ENCODE measurements at places on chromosomes 2 and 18.

DNA sequence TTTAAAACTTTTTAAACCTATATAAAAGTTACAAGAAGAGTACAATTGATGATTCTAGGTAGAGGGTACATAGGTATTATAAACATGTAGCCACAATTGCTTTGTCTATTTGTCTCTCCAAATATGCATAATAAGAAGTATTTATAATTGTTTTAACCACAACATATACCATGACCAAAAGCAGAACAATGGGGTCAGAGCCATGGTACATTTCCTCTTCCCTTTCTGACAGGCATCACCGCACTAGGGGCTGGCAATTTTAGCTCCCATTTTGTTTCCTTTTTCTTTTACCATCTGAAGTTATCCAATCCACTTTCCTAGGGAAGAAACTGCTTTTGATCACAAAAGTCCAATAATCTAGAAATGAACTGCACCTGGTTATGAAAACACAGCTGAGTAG is 49.3 kb downstream of the TMX3 start:
- no peak for DNase-seq

- DNase-seq: no peak
These were observed 29.2 kb upstream of the TEX44 start for GRCh38 chr2:231563378-231563961.

GRCh38 chr2:208595386-208596275 is 189.0 kb downstream of the PTH2R start:
- no peak for DNase-seq

DNA sequence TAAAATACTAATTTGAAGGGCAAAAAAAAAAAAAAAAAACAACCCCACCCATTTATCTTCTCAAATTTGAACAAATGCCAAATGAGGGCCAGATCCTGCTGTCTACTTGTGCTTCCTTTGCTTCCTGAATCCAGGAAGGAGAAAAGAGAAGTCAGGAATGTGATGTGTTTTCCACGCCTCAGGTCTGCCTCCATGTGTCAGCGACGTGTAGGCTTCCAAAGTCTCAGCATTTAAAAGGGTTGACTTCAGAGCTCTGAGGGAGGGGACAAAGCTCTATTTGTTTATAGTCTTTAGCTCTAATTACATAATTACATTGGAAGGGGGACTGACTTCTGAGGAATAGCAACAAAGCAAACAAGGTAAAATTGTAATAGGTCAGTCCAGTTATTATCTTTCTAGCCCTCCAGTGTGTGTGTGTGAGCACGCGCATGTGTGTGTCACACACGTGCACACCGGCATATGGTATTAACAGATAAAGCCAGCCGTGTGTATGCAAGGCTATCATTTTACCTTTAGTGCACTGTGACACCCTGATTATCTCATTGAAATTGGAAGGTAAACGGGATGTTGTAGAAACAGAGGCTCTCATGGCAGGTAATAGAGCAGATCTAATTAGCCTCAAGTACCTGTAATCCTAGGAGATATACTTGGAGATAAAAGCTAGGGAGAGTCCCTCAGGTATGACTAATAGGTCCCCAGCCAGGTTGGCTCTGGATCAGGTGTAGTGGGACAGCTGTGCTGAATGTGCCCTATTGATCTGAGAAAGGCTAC is 911.4 kb upstream of the ZEB2 start:
- DNase-seq: no peak

- no peak for DNase-seq
These were observed 97.0 kb upstream of the SMAD2 start for GRCh38 chr18:48027401-48027963.

DNA sequence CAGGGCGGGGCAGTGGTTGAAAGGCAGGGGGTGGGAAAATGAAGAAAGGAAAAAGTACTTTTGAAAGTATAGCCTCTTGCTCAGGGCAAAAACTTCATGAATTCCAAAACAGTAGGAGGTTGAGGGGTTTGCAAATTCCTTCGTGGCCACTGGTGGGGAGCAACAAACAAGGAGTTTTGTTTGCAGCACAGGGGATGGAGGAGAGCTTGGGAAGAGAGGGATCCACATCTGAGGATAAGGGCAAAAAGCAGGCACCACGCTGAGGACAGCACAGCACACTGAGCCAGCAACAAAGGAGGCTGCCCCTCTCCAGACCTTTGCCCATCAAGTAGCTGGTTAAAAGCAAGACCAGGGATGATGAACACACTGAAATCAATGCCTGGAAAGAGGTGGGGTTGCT is 148.9 kb downstream of the TCF4 start:
- DNase-seq: no peak

- DNase-seq: no peak
These were observed 33.5 kb upstream of the SPRED2 start for GRCh38 chr2:65465857-65466256.

DNA sequence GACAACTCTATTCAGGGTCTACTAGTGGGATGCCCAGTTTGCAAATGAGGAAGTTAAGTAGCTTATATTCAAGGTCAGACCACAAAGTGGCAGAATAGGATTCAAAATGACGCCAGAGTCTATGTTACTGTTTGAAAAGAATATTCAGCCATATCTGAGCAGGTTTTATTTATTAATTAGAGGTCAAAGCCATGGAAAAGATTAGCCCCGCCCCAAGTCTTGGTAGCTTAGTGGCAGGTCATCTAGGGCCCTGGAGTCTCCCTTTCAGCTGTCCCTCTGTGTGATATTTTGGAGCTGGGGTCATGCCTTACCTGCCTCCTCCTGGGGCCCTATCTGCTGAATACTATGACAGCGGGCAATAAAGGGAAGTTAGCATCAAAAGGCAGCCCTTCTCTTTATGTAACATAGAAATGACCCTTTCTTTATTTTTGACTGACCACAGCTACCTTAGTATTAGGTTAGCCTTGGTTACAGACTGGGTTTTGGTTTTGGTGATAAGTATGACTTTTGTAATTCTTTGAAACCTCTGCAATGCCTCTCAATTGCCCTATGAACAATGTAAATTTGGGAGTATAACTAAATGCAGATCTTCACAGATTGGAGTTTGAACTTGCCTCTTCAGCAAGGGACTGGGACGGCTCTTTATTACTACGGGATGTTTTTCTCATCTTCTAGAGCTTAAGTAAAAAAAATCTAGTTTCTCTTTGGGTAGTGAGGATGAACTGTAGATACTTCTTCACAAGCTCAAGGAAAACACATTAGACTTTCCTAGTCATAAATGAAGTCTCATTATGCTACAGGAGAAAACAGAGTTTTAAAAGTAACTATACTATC is 153.0 kb upstream of the ITGA4 start:
- DNase-seq: no peak
